ENCODE measurements at places on chromosomes 3 and 15.

DNA sequence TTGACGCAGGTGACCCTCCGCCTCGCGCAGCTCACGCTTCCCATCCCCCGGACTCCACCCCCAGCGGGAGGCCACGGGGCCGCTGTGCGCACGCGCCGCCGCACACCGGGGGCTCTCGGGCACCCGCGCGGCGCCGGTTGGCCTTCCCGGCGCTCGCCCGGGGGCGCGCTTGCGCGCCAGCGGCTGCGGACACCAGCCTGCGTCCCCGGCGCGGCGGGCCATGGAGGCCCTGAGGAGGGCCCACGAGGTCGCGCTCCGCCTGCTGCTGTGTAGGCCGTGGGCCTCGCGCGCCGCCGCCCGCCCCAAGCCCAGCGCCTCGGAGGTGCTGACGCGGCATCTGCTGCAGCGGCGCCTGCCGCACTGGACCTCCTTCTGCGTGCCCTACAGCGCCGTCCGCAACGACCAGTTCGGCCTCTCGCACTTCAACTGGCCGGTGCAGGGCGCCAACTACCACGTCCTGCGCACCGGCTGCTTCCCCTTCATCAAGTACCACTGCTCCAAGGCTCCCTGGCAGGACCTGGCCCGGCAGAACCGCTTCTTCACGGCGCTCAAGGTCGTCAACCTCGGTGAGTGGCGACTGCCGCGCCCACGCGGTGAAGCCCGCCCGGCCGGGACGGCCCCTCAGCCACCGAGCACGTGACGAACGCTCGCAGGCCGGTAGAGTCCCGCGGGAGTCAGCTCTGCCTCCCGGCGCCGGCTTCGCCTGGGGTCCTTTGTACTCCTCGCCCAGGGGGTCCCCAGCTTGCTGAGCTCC, at the start of gene C15orf61:
TSS of gene C15orf61 (plus strand) at position 103 of the 754 bp plus-strand sequence. CDS start at position 221, 118 bp downstream.
- DNase-seq = peak; percentile 95

GRCh38 chr3:126308394-126309125, 48.6 kb downstream of the KLF15 start:
- no peak for DNase-seq

- peak; percentile 36 for DNase-seq
Observed at GRCh38 chr3:124529826-124530571, 200.3 kb upstream of the UMPS start.

DNA sequence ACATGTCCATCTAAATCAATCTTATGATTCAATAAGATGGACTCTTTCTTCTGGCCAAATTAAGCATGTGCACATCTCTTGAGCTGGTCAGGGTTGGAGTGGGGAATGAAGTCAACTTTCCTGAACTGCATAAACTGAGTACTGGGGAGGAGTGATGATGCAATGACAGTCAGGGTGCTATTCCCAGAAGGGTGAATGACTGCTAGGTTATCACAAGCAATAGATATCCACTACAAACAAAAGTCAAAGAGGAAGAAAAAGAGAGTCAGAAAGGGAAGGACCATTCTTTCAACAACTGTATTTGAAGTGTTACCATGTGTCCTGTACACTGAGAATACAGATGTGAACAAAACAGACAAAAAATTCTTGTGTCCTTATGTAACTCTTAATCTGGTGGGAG, 70.0 kb downstream of the ALCAM start:
- no peak for DNase-seq

- no peak for DNase-seq
Observed at GRCh38 chr3:147351301-147351700, 55.0 kb downstream of the ZIC4 start.

GRCh38 chr3:15159501-15160136, 46.4 kb upstream of the CAPN7 start:
- DNase-seq = no peak

GRCh38 chr3:10015461-10015904, 10.8 kb upstream of the FANCD2 start:
- DNase-seq = peak; percentile 47

- DNase-seq = no peak
Observed at GRCh38 chr3:42871592-42872196, 4.0 kb downstream of the CYP8B1 start.

DNA sequence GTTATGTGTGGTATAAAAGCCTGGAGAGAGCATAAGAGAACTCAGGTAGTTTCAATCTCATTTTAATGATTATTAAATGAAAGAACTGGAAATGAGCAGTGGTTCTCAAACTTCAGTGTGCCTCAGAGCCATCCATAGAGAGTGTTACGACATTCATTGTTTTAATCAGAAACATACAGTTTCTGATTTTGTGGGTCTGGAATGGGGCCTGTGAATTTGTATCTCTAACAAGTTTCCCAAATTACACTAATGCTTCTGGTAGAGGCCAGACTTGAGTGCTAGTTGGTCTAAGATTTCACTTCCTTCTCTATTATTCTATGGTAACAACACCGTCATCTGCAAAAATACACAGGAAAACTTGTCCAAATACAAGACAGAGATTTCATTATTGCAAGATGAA, 292.0 kb upstream of the NECTIN3 start:
- peak; percentile 5 for DNase-seq

DNA sequence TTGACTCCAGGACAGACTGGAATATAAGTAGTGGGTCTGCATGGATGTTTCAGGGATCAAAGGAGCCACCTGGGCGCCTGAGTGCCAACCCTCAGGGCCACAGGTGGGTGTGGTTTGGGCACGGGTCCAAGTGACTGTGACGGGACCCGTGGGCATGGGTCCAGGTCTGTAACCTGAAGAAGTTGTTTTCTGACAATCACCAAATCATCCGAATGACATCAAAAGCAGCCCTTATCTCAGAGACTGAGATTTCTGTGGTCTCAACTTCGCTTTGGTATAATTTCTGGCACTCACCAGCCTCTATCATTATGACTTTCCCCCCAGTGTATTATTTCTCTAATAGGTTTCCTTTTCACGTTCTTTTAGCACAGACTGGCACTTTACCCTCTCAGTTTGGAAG, 24.4 kb downstream of the RLBP1 start:
- DNase-seq = no peak

DNA sequence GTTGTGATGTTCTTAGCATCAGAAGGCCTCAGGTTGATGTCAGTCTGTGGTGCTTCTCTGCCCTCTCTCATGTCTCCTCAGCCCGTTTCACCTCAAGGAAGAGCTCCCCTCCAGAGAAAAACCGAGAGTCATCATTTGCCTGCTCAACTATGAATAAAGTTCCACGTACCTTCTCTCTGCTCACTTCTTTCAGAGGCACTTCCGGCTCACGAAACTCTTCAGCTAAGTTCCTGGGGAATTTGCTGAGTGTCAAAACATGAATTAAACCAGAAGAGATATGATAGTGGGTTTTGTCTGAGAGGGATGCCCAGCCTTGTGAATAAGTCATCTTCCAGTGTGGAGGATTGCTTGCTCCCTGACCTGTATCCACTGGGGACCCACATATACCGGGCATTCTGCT, 37.7 kb downstream of the CCR4 start:
- no peak for DNase-seq

GRCh38 chr15:66017792-66018487, 148.6 kb downstream of the RAB11A start:
- no peak for DNase-seq

- DNase-seq = peak; percentile 48
Observed at GRCh38 chr3:196793246-196793645, 53.6 kb downstream of the PAK2 start.

DNA sequence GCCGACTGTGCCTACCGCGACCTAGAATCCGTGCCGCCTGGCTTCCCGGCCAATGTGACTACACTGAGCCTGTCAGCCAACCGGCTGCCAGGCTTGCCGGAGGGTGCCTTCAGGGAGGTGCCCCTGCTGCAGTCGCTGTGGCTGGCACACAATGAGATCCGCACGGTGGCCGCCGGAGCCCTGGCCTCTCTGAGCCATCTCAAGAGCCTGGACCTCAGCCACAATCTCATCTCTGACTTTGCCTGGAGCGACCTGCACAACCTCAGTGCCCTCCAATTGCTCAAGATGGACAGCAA, 1.4 kb downstream of the ISLR start:
- DNase-seq = no peak

GRCh38 chr3:114418724-114419543, 125.1 kb downstream of the TIGIT start:
- DNase-seq = peak; percentile 65

- DNase-seq = no peak
Observed at GRCh38 chr3:58693940-58694850, 27.6 kb upstream of the FAM3D start.

GRCh38 chr15:66885281-66885915, 180.0 kb upstream of the SMAD3 start:
- no peak for DNase-seq

GRCh38 chr3:195286115-195286872, 15.3 kb upstream of the XXYLT1 start:
- no peak for DNase-seq

DNA sequence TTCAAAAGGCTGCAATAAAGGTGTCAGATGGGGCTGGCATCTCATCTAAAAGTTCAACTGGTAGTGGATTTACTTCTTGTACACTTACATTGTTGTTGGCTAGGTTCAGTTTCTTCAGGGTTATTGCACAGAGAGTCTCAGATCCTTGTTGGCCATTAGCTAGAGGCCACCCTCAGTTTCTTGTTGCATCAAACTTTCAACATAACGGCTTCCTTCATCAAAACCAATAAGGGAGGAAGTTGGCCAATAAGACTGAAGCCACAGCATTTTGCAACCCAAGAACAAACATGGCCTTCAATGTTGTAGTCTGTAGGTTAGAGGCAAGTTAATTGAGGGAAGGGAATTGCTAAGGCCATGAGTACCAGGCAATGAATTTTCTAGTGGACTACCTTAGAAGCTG, 218.0 kb downstream of the ZBBX start:
- DNase-seq = no peak

- no peak for DNase-seq
Observed at GRCh38 chr3:134998855-134999254, 203.8 kb downstream of the EPHB1 start.

- DNase-seq = no peak
Observed at GRCh38 chr15:48520376-48521155, 124.9 kb downstream of the FBN1 start.

DNA sequence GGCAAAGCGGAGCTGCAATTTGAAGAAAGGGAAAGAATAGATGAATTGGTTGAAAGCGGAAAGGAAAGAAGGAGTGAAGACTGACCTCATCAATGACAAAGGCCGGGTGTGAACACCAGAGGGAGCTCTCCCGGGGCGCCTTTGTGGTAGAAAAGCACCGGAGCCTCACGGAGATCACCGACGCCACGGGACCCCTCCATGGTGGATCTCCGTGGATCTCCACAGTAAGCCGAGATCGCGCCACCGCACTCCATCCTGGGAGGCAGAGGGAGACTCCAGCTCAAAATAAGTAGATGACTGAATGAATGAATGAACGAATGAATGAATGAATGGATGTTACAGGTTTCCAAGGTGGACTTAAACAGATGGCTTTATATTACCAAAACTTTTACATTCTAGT, 25.0 kb downstream of the GPR160 start:
- no peak for DNase-seq

DNA sequence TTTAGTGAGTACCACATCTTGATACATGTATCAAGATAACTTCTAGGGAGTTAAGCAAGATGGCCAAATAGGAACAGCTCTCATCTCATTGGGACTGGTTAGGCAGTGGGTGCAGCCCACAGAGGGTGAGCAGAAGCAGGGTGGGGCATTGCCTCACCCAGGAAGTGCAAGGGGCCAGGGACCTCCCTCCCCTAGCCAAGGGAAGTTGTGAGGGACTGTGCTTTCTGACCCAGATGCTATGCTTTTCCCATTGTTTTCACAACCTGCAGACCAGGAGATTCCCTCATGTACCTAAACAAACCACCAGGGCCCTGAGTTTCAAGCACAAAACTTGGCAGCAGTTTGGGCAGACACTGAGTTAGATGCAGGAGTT, 665.0 kb upstream of the CBLB start:
- DNase-seq = no peak

DNA sequence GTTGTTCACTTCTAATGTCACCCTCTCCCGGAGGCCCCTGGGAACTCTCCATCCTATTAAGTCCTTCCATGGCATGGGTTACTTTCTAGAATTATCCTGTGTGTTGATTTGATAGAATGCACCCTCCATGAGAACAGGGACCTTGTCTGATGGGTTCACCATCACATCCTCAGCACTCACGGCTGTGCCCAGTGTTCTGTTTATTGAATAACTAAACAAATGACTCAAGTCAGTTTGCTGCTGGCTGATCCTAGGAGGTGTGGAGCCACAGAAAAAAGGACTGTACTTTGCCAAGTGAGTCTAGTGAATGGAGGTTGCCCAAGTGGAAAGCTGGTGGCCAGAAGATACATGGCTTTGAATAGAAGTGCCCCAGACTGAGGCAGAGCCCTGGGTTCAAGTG, 48.5 kb upstream of the RAB6B start:
- peak; percentile 19 for DNase-seq

DNA sequence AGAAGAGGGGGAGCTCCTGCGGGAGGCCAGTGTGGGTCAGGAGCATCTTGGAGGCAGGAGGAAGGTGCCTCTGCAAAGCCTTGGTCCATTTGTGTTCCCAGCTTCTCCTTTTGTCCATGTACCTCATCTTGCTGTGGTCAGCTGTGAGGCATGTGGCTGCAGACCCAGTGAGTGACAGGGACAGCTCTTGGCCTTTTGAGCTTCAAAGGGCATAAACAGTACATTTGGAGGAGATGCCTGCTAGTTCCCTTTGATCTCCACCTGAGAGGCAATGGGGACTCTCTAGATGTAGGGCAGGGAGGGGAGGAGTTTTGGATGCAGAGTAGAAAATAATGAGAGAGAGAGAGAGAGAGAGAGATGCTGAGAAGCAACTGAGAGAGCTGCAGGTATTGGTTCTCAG, 270.0 kb downstream of the TLE3 start:
- no peak for DNase-seq

DNA sequence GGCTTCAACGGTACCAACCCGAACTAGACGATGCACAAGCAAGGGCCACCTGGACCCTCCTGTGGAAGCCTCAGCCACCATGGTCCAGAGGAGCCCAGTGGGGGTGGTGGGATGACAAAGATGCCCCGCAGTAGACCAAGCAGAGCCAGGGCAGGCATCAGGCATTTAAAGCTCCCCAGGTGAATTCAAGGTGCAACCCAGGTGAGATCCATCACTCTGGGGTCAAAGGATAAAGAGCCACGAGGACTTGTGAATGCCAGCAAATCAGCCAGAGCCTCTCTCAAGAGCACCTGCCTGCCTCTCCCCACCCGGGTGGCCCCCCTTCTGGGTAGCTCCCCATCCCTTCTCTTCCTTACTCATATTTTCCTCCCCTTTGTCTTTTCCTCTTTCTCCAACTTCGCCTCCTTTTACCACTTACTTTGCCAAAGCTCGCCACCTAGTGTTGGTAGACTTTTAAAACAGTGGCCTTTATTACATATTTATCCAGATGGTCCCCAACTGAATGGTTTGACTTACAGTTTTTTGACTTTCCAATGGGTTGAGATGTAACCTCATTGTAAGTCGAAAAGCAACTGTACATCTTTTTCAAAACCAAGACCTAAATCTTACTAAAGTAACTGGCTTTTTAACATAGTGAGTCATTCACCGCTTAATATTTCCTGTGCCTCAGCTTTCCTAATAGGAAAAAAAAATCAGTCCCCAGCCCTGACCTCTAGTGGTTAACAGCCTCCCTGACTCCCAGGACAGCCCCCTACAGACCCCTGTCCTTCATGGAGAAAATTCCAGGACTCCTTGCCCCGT, 18.8 kb downstream of the PLA2G4F start:
- DNase-seq = peak; percentile 74
